ENCODE measurements at places on chromosomes 3 and 15.

DNA sequence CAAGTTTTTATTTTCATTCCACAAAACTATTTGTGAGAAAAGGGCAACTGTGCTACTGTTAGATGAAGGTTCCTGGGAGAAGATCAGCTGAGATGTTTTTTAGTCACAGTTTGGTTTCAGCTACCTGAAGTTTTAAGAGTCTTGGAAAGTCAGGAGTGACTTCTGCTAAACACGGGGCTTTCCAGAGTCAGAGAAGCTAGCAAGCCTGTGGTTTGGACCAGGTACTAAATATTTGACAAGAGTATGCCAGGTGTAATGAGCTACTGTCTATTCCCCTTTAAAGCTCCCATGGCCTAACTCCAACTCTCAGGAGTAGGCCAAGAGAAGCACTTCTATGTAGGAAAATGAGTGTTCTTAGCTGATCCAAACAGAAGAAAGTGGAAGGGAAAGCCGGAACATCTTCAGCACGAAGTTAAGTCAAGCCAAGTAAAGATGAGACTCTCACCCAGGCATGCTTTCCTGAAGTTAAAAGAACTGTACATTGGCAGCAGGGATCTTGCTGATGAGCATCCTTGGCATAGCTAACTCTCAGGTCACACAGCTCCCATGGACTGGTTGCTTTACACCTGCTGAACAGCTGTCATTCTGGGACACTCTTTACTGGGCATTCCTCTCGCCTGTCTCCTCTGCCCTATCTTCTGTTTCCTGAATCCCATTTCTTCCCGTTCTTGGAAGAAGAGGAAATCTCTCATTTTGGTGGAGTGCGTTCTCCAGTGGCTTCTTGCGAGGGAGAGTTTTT, 22.5 kb downstream of the TM4SF18 start:
- no peak for DNase-seq

GRCh38 chr3:127207727-127208482, 15.0 kb downstream of the PRR23E start:
- no peak for DNase-seq

GRCh38 chr3:35921718-35922117, 282.4 kb downstream of the ARPP21 start:
- DNase-seq, result no peak

DNA sequence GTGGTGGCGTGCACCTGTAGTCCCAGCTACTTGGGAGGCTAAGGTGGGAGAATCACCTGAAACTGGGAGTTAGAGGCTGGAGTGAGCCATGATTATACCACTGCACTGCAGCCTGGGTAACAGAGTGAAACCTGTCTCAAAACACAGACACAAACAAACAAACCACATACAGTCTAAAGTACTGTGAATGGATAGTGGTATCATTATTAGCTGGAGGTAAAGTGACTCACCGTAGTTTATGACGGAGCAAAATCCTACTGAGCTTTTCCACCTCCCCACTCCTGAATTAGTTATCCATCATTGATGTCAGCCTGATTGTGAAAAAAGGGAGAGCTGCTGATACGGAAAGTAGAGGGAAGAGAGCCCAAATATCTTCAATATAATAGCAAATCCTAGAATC, 3.2 kb upstream of the CNOT10 start:
- DNase-seq, result no peak

- DNase-seq, result no peak
Observed at GRCh38 chr3:76310089-76310488, 524.7 kb upstream of the ZNF717 start.

GRCh38 chr3:9349321-9350117, 13.3 kb upstream of the THUMPD3 start:
- DNase-seq, result no peak

DNA sequence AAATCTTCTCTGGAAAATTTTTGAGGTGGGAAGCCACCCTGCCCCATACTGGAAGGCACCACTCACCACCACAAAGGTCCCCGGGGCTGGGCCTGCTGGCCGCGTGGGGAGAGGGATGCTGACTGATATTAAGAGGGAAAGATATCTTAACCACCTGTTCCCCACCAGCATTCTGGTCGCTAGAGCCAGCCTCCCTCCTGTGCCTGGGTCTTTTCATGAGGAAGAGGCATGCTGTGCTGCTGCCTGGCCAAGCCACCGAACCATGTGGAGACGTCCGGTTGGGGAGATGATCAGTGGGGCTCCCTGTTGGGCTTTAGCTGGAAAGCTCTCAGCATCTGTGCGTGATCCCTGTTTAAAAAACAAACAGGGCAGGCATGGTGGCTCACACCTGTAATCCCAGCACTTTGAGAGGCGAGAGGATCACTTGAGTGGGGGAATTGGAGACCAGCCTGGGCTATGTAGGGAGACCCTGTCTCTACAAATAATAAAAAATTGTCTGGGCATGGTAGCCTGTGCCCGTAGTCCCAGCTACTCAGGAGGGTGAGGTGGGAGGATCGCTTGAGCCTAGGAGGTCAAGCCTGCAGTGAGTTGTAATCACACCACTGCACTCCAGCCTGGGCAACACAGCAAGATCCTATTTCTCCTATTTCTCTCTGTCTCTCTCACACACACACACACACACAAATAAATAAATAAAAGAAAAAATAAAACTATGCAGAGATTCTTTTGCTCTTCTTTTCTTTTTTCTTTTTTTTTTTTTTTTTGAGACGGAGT, 1.0 kb downstream of the KLHL18 start:
- peak; percentile 8 for DNase-seq

GRCh38 chr3:194270627-194271459, 80.3 kb downstream of the CPN2 start:
- no peak for DNase-seq

GRCh38 chr3:131360191-131360755, 21.3 kb upstream of the NUDT16 start:
- no peak for DNase-seq

- DNase-seq, result no peak
Observed at GRCh38 chr3:52289747-52290595, 2.3 kb downstream of the GLYCTK start.

DNA sequence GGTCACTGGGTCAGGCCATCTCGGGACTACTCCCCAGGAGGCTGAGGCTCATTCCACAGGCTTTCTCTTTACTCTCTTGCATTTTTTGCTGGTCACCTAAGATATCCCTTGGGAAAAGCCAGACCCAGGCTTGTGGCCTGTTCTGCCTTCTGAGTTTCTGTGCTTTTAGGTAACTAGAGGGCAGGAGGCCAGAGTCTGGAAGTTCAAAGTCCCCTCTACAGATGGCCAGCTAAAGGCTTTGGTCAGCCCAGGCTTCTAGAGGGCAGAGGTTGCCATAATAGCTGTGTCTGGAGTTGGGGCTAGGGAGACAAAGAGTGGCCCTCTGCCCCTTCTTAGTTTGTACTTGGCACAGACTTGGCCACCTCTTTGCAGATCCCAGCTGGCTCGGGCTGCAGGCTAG, 8.4 kb upstream of the PARP6 start:
- no peak for DNase-seq

DNA sequence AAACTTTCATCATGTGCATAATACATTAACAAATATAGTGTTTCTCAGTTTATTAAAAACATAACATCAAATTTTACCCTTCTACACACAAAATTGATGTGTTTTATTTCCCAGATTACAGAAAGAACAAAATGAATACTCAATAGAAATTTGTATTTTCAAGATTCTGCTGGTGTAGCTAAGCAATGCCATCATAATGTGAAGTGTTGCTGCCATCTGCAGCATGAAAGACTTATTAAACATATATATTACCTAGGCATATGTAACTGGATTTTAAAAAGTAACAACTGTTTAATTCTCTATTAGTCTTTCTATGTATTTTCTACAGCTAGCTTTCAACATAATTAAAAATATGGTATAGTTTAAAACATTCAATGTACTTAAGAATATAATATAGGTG, 27.5 kb downstream of the PLSCR5 start:
- peak; percentile 9 for DNase-seq

- no peak for DNase-seq
Observed at GRCh38 chr3:9884555-9885165, 4.6 kb upstream of the CIDEC start.

DNA sequence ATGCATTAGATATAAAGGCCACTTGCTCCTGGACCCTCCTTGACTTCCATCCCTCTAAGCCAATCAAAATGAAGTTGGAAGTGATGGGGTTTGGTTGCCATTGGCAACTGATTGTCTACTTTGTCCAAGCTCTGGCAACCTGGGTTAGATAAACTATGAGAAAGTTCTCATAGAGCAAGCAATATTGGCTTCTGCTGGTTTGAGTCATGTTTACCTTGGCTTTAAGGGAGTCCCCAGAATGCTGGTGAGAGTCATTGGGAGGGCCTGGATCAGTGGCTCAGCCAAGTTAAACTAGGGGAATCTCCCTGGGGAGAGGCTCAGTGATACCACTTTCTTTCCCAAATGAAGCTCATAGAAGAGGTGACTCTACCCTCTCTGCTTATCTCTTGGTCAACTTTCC, 176.3 kb upstream of the ROPN1 start:
- DNase-seq, result no peak

DNA sequence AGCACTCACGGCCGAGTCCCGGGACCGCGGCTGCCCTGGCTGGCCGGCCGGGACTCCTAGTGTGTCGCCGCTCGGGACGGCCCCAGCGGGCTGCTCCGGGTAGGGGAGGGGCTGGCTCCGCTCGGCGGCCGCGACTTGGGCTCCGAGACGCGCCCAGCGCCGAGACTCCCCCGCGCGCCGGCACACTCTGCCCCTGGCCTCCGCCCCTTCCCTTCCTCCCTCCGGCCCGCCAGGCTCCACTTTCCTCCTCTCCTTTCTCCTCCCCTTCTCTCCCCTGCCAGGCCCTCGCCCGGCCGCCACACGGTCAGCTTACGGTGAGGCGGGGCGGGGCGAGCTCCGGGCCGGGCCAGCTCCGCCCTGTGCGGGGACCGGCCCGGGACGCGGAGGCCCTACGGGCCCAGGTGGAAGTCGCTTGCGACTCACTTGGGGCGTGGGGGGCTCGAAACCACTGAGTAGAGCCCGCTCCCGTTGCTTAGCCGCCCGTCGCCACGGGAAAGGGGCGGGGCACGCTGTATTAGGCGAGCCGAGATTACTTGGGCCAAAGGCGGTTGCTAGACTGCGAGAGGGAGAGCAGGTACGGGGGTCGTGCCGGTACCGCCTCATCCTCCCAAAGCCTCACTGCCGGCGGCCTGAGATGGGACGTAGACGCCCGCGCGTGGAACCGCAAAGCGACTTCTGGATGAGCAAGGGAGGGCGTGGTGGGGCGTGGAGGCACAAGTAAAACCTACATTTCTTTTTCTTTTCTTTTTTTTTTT, at the start of gene ITGB5:
TSS of gene ITGB5 (minus strand) at position 189 of the 755 bp plus-strand sequence. CDS start 365 bp downstream, outside the sequence.
- peak; percentile 29 for DNase-seq

DNA sequence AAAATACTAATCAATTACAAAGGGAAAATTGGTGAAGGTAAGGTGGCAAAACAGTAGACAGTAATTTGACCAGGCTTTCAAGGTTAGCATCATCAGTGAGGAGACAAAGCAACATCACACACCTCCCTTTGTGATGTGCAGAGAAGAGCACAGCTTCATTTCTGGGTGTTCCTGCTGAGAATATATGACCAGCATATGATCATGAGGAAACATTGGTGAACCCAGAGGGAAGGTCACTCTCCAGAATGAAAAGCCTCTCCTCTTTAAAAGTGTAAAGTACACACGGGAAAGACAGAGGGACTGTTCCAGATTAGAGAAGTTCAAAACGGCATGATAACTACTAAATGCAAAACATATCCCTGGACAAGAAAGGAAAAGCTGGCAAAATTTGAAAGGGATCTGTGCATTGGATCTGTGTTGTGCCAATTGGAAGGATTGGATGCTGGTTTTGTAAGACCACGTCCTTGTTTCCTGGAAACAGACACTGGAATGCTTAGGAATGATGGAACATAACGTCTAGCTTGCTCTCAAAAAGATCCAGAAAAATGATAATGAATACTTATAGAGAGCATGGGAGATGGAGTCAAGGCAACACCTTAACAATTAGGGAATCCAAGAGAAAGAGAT, 80.6 kb upstream of the MITF start:
- no peak for DNase-seq

GRCh38 chr15:87498560-87498959, 758.0 kb downstream of the NTRK3 start:
- DNase-seq, result no peak

All from stimulated activated CD4-positive, alpha-beta T cell treated with anti-CD3 and anti-CD28 coated beads, Interleukin-4, amount 100 ng/mL, for 4 hours (primary cell).